PC-9 (cell line): ENCODE measurements at places on chromosomes 11 and 22.

GRCh38 chr11:115418626-115419025, 85.6 kb downstream of the CADM1 start:
- no peak for DNase-seq

DNA sequence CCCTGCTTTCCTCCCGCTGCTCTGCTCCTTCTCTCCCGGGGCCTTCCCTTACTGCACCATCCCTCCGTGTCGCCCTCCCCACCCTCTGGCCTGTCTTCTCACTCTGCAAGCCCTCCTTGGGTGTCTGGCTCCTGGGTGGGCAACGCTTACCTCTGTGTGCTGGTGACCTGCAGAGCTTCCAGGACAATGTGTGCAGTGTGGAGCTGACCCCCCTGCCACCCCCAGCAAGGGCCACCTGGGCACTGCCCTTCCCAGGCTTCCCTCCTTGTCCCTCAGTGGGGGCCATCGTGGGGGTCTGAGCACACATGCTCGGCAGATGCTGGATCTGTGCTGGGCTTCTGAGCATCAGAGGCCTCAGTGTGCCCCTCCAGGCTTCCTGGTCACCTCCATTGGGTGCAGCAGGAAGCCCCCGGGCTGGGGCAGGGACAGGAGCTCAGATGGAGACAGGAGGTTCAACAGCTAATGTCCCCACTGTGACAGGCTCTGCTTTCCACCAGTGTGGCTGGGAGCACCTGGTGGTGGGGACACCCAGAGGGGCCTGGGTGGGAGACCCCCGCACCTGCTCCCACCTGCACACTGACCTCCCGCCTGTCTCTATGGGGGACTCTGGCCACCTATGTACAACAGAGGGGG, 7.8 kb upstream of the BRSK2 start:
- no peak for DNase-seq

DNA sequence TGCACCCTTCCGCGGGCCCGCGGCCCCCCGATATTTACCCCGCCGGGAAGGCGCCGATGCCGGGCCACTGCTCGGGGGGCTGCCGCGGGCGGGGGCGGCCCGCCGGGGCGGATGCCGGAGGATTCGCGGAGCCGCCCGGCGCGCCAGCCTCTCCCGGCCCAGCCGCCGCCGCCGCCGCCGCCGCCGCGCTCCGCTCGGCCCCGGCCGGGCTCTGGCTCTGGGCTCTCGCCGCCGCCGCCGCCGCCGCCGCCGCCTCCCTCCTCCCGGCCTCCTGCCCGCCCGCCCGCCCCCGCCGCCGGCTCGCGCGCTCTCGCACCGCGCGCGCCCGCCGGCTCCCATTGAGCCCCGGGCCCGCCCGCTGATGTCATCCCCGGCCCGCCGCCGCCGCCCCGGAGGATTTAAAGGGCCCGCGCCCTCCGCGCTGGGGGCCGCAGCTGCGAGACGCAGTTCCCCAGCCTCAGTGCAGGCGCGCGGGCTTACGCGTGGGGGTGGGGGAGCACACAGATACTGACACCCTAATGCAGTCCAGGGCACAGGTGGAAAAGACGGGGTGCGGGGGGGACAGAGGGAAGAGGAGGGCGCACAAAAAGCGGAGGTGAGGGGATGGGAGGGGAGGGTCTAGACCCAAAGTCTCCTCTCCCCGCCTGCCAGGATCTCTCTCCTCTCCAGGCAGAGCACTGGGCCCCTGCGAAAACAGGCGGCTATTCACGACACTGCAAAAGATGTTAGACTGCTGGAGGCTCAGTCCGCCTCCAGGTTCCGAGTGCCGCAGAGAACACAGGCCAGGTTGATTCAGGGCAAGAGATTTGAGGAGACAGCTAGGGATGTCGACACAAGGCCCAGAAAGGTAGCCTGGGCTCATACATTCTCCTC, at the start of gene CSNK1E:
Gene CSNK1E, minus strand, starts transcription at position 312 of the 873 bp plus-strand sequence. CDS start 3,276 bp downstream, outside the sequence.
- peak; percentile 45 for DNase-seq

DNA sequence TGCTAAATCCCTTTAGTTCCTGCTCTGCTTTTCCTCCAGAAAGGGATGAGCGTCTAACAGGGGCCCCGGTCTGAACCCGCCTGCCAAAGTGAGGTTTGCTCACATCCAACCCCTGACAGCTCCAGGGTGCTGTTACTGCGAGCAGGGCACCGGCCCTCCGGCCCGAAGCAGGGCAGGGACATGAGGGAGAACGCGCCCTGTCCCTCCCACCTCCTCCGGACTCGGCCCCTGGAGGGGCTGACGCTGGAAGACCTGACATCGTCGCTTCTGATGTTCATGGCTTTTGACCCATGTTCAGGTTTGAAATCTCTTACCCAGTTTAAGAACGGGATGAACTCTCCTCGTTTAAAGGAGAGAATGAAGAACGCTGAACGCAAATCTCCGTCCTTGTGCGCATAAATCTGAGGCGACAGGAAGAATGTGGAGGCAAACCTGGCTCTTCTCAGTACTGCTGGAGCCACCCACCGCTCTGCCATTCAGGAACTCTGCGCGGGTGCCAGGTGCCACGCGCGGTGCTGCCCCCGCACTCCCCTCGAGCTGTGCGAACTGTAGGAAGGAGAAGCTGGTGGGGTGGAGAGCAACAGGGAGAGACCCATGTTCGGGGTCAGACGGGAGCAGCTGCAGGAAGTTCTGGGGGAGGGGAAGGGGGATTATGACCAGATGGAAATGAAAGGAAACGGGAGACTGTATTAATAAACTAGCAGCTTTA, 826 bp upstream of the EEF1G start:
- no peak for DNase-seq

DNA sequence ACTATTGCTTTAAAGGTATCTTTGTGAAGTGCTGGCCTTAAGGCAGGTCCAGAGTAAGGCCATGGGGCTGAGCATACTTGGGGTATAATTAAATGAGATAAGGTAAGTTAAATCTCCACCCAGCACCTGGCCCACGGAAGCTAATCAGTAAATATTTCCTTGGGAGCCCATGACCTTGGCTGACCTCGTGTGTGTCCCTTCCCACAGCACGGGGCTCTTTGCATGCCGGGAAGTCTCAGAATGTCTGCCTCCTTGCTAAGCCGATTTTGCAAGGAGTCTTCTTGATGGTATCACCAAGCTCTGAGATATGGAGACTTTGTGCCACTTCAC, 46.5 kb downstream of the ADM start:
- no peak for DNase-seq

- no peak for DNase-seq
These were observed 59.0 kb downstream of the THAP12 start for GRCh38 chr11:76321820-76322524.

DNA sequence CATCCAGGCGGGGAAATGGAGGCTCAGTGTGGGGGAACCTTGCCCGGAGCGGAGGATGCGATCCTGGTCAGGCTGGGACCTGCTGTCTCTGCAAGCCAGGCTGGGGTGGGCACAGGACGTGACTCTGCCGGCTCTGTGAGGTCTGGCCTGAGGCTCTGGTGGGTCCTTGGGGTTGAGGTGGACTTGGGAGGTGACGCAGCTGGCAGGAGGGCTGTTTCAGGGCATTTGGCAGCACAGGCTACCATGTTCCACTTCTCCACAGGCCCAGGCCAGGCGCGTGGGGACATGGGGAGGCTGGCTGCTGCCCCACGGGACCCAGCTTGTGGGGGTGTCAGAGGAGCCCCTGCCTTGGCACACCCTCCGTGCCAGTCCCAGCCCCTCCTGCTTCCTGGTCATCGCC, 1199.7 kb downstream of the BRD1 start:
- DNase-seq = no peak

GRCh38 chr11:122764371-122765090, 73.8 kb upstream of the CRTAM start:
- no peak for DNase-seq
